Thoracic aorta (tissue), 2 donors: ENCODE measurements at places on chromosomes 7 and 10. TPM values are rescaled to one million over a fixed set of nuclear protein-coding genes. Genes with fewer than 3 reads are reported as not detected.

Gene GDI2
- 209 TPM for total RNA-seq

Gene KEL
- total RNA-seq, result not detected

Gene ARL3
- 5.1 TPM for total RNA-seq

Gene POMZP3
- total RNA-seq, result 6.8 TPM

DNA sequence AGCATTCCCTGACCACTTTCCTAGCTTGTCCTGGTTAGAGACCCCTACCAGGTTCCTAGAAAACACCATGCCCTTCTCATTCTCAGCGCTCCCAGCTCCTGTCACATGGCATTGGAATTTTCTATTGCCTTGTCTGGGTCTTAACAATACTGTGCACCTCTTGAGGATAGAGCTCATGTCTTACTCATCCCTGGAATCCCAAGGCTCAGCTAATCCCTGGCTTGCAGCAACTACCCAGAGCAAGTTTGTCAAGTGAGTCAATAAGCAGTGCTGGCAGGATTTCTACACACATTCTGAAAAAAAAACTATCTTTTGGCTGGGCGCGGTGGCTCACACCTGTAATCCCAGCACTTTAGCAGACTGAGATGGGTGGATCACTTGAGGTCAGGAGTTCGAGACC lies 11.7 kb upstream of the PRDX3 start:
- H3K4me1 ChIP-seq, result no peaks in the 10 kb centered on the region
- no peak for DNase-seq
- H3K27ac ChIP-seq, result no peak overlapping the region
- H3K27me3 ChIP-seq, result no peaks in the 10 kb centered on the region
- no peaks in the 10 kb centered on the region for H3K36me3 ChIP-seq

DNA sequence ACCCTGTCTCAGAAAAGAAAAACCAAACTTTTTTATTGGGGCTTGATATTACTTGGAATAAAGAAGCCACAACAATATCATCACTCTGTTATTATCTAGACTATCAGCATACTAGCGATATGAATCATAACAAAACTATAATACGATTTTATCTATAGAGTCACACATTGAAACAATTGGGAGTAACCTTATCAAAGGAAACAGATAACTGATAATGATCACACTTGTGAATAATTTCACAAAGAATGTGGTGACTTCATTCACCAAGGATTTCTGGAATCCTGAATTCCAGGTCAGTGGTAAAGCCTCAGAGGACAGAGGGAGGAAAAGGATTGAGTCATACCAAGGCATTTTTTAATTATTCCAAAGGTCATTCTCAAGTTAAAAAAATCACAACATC lies 32.1 kb upstream of the NMT2 start:
- no peak overlapping the region for H3K4me3 ChIP-seq
- no peak overlapping the region for H3K27ac ChIP-seq
- no peaks in the 10 kb centered on the region for H3K36me3 ChIP-seq
- no peaks in the 10 kb centered on the region for H3K4me1 ChIP-seq

DNA sequence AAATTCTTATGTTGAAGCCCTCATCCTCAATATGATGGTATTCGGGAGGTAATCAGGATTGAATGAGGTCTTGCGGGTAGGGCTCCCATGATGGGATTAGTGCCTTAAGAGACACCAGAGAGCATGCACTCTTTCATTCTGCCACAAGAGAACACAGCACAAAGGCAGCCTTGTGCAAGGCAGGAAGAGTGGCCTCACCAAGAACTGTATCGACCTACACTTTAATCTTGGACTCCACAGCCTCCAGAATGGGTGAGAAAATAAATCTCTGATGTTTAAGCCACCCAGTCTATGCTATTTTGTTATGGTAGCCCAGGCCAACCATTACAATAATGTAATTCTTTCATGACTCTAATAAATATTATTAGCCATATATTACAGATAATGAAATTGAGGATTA lies 8.4 kb downstream of the SEM1 start:
- H3K4me1 ChIP-seq, result peaks cover 20% of the 10 kb centered on the region
- DNase-seq, result no peak
- no peak overlapping the region for H3K27ac ChIP-seq
- peaks cover 4% of the 10 kb centered on the region for H3K36me3 ChIP-seq

DNA sequence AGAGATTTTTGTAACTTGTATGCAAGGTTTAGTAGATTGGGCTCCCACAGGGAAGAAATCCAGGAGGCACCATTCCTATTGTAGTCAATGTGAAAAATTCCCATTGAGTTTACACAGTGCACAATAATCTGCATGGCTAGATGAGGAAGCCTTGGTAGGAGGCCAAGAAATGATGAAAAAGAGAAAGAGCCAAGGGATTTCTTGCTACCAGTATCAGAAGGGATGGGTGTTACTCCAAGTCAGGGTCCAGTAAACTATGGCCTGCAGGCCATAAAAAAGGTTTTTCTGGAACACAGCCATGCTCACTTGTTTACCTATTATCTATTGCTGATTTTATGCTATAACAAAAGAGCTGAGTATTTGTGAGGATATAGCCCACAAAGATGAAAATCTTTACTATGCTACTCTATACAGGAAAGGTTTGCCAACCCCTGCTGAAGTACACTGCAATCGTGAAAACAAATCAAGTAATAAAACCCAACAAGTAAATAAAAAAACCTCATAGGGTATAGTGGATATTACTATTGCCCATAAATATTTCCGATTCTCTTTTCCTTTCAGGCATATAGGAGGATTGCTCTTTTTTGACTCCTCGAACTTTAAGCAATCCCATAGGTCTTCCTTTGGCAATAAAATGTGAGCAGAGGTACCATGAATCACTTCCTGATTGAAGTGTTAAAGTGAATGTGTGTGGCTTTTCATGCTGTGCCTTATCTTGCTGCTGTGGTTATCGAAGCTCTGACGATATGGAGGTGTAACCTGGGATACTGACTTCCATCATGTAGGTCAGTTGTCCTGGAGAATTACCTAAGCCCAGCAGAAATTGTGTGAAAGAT lies 256.3 kb upstream of the MAGI2 start:
- no peak for DNase-seq
- H3K36me3 ChIP-seq, result no peaks in the 10 kb centered on the region
- H3K27me3 ChIP-seq, result no peaks in the 10 kb centered on the region
- H3K27ac ChIP-seq, result no peak overlapping the region
- no peak overlapping the region for H3K4me3 ChIP-seq

DNA sequence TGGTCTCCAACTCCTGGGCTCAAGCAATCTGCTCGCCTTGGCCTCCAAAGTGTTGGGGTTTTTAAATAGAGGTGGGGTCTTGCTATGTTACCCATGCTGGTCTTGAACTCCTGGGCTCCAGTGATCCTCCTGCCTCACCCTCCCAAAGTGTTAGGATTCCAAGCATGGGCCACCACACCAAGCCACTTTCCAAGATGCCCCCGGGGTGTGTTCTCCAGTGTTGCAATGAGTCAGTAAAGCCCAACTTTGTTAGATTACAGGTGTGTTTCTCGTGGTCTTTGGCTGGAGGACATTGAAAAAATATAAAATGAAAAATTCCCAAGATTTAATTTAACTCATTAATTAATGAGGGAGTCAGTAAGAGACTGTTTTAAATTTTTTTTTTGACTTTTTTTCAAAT lies 29.2 kb downstream of the TACR2 start:
- H3K27ac ChIP-seq, result no peak overlapping the region
- H3K4me1 ChIP-seq, result peaks cover 8% of the 10 kb centered on the region
- H3K36me3 ChIP-seq, result peaks cover 52% of the 10 kb centered on the region
- no peak for DNase-seq
- H3K4me3 ChIP-seq, result no peak overlapping the region

DNA sequence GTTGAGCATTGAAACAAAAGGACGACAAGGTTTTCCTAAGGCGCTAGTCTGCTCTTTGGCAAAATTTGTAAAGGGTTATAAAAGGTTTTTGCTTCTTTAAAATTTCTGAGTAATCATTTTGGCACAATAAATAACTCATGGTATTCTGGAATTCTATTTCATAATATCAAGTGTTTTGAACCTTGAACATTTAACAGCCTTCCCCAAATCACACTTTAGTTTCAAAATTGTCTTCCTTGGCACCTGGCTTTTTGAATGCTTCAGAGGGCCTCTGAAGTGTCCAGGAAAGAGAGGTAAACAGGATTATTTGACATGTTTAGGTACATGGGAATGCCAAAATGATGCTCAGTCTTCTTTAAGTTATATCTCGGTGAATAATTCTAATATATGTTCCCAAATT lies 220.8 kb downstream of the PHF14 start:
- no peak overlapping the region for H3K27ac ChIP-seq
- peaks cover 8% of the 10 kb centered on the region for H3K4me1 ChIP-seq
- no peak for DNase-seq
- H3K27me3 ChIP-seq, result no peaks in the 10 kb centered on the region
- H3K4me3 ChIP-seq, result no peak overlapping the region

GRCh38 chr10:102982296-102982695 lies 64.2 kb downstream of the CNNM2 start:
- no peaks in the 10 kb centered on the region for H3K36me3 ChIP-seq
- H3K4me1 ChIP-seq, result peaks cover 21% of the 10 kb centered on the region
- H3K4me3 ChIP-seq, result no peak overlapping the region
- DNase-seq, result no peak
- no peak overlapping the region for H3K27ac ChIP-seq

- no peak overlapping the region for H3K27ac ChIP-seq
- peaks cover 9% of the 10 kb centered on the region for H3K4me1 ChIP-seq
- DNase-seq, result no peak
- H3K36me3 ChIP-seq, result no peaks in the 10 kb centered on the region
- no peaks in the 10 kb centered on the region for H3K27me3 ChIP-seq
These were observed 20.0 kb downstream of the TNS3 start for GRCh38 chr7:47561715-47562446.

DNA sequence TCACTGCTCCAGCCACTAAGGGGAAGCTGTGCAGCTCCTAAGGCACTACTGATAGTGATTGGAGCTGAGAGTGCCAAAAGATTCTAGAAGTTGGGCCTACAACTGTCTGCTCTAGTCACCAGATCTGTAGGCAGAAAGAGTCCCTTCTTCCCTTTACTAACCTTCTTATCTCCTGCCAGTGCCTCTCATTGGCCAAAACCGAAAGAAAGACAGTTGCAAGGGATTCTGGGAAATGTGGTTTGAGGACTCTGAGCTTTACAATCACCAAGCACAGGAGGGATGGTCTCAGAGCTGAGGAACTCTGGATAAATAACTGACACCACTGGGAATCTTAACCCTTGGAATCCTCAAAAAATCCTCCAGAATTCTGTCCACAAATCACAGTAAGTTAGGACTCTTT lies 615.8 kb downstream of the CCSER2 start:
- no peaks in the 10 kb centered on the region for H3K36me3 ChIP-seq
- no peak overlapping the region for H3K27ac ChIP-seq

GRCh38 chr7:130490888-130491804 lies 739 bp upstream of the MEST start:
- H3K27me3 ChIP-seq, result no peaks in the 10 kb centered on the region
- H3K4me1 ChIP-seq, result peaks cover 6% of the 10 kb centered on the region
- no peaks in the 10 kb centered on the region for H3K36me3 ChIP-seq

DNA sequence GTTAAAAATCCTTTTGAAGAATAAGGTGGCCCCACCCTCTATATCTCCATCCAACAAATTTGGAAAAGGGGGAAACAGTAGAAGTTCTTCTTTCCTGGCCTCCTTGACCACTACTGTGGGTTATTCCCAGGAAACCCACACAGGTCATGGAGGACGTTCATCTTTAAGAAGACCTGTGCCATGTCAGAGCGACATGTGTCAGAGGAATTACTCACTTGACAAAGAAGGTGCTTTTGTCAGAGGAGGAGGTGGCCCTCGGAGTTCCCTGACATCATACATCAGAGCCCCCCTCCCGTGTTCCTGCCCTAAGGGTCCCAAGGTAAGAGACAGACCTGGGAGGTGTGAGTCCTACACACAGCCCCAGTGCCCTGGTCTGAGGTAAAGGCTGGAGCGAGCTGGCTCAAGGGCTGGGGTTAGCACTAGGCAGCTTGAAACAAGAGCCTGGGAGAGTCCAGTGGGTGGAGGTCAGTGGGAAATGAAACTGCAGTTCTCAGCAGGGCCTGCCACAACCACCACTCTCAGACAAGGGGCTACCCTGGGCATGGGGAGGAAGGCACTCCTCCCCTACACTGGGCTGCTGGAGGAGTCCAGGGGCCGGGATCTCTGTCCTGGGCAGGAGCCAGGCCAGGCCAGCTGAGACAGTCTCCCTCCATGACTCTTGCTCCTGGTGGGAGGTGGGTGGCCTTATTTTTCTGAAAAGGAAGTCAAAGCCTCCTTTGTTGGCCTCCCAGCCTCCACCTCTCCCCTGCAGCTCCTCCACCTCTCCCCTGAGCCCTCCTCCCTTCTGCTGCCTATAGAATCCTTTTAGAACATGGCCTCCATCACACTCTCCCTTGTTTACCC lies 21.8 kb upstream of the ZMIZ1 start:
- no peak overlapping the region for H3K27ac ChIP-seq
- H3K4me3 ChIP-seq, result no peak overlapping the region
- DNase-seq, result no peak
- no peaks in the 10 kb centered on the region for H3K4me1 ChIP-seq
- H3K27me3 ChIP-seq, result no peaks in the 10 kb centered on the region
- no peaks in the 10 kb centered on the region for H3K36me3 ChIP-seq

DNA sequence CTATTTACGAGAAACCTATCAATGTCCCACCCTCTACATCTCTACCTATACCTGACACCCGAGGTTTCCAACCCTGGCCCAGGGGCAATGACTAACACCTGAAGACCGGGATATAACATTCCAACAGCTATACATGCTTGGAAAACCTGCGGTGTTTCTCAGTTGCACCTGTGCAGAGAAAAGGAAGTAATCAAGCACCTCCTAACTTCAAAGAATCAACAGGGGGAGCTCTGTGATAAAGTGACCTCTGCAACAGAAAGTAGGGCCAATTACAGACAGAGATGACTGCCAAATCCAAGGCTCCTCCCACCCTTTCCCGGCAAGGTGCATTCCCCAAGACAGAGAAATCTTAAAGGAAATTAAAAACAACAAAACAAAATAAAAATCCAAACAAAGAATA lies 41.3 kb downstream of the CCDC6 start:
- H3K36me3 ChIP-seq, result no peaks in the 10 kb centered on the region
- H3K27me3 ChIP-seq, result no peaks in the 10 kb centered on the region
- peaks cover 56% of the 10 kb centered on the region for H3K4me1 ChIP-seq
- DNase-seq, result no peak
- H3K4me3 ChIP-seq, result peak overlapping the region; percentile 24

GRCh38 chr10:102068216-102068615 lies 3.1 kb downstream of the HPS6 start:
- peaks cover 18% of the 10 kb centered on the region for H3K4me1 ChIP-seq
- H3K36me3 ChIP-seq, result peaks cover 5% of the 10 kb centered on the region
- H3K4me3 ChIP-seq, result no peak overlapping the region
- no peak for DNase-seq

DNA sequence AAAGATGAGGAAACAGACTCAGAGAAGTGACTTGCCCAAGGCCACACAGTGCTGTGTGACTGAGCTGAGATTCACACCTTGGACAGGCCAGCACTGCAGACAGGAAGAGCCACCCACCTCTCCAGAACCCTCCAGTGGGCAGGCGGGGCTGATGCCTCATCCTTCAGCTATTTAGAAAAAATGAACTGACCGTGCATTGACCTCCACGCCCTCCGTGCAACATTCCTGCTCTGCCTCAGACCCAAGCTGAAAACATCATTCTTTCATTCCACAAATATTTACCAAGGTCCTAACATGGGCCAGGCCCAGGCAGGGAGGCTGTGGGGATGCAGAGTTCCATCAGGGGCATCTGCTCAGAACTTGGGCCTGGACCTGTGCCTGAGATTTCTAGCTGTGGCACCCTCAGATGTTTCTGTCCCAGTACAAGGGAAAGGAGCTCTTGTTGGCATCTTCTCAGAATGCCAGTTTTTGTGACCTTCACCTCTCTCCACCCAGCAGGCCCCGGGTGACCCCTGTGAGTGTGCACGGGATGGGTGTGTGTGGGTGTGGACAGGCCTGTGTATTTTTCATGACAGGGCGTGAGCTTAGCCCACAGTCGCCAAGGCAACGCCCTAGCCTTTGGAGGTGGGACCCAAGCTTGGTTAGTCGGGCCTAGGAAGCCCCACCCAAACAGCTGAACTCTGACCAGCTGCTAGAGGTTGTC lies 6.5 kb downstream of the VSIR start:
- peak overlapping the region; percentile 93 for H3K27ac ChIP-seq
- no peak overlapping the region for H3K4me3 ChIP-seq
- no peaks in the 10 kb centered on the region for H3K36me3 ChIP-seq
- H3K4me1 ChIP-seq, result peaks cover 81% of the 10 kb centered on the region
